ENCODE measurements at places on chromosomes 6 and 20.

DNA sequence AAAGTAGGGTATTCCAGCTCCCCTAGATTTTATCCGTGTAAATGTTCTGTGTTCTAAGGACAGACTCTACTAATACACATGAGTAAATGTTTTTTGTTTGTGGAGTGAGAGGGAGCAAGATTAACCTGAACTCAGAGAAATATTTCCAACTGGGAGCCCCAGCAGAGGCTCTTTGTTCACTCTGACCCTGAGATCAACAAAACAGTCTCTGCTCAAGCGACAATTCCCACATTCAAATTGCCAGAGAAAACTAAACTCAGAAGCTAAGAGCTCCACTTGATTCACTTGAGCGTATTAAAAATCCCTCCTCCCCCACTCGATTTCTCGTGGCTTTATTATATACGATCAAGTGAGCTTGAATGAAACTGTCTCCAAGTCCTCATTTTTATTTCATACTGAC, 413.9 kb upstream of the JARID2 start:
- no peak for DNase-seq

DNA sequence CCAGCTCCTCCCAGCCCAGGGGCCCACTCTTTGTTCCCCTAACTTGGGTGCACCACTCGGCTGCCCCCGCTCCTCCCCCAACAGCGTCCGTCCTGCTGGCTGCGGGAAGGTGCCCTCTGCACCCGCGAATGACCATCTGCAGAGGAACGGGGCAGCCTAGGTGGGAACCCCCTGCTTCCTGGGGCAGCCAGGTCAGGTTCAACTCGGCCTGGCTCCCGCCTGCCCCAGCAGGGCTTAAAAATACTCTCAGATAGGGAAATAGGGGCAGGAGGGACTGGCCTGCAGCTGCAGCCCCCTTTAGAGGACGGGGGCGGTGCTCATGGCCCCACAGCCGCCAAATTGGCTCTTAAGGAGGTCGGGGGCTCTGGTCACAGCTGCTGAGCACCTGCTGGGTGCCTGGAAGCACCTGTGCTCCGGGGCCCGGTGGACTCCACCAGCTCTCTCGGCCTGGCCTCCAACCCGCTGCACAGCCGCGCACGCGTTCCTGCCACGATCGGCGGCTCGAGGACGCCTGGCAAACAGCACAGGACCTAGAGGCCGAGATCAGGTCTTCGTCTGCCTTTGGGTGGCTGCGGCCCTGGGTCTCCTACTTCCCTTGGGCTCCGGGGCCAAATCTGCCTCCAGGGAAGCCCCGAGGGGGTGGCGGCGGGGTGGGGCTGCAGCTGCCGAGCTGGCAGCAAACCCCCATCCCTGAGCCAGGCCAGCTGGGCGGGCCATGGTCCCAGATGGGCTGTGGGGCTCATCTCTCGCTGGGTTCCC, 700 bp upstream of the LAMA5 start:
- DNase-seq, result no peak

- no peak for DNase-seq
Measured at GRCh38 chr6:116772450-116772849, 6.9 kb upstream of the FAM162B start.

- no peak for DNase-seq
Measured at GRCh38 chr6:93453956-93454355, 34.6 kb upstream of the EPHA7 start.

- DNase-seq, result no peak
Measured at GRCh38 chr6:71656121-71656520, 230.2 kb upstream of the RIMS1 start.

- no peak for DNase-seq
Measured at GRCh38 chr6:56329271-56330050, 82.1 kb upstream of the COL21A1 start.

DNA sequence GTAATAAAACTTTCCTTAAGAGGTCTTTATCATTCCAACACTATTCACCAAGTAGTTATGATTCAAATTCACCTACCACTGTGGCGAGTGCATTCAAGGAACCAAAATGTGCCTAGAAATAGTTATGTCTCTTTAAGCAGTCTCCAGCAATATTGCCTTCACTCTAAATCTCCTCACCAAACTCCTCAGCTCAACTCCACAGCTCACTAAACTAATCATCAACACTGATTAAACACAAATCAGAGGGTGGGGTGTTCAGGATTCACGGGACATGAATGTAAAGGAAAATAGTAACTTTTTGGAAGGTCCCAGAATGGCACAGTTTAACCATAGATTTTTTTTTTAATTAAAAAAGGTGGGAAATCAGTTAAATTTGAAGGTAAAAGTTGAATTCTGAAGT, 70.5 kb upstream of the THEMIS start:
- no peak for DNase-seq

GRCh38 chr20:37202267-37202943, 23.1 kb upstream of the MROH8 start:
- peak; percentile 53 for DNase-seq

DNA sequence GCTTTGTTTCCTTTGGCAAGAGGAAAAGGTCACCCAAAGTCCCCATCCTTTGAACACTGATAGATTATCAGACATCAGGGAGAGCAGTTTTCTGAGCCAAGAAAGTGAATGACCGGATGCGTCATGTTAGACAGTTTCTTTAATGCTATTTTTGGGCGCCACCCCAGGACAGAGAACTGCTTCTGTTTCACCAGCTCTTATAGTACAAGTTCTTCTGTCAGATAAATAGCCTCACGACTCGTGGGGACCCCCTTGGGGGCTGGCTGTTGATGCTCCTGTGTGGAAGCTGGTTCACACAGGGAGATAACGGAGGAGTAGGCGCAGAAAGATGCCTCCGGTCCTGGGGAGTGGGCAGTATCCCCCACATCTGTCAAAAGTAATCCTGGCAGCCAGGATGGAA, 54.6 kb downstream of the NPEPL1 start:
- DNase-seq, result no peak

DNA sequence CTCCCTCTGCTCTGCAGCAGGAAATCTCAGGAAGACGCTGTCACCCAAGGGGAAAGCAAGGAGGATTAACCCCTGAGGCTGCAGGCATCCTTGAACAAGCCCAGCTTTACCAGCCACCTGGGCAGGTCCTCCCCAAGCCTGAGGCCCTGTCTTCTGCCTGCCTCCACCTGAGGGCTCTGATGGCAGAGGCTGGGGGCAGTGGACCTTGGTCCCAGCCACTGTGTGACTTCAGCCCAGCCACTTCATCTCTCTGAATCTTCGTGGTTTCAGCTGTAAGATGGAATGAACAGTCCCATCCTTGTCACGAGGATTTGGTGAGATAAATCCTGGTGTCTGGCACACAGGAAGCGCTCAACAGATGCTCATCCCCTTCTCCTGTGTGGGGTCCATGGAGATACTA, 8.5 kb upstream of the VSTM2L start:
- no peak for DNase-seq

GRCh38 chr6:12034837-12035236, 22.7 kb downstream of the HIVEP1 start:
- DNase-seq, result no peak

DNA sequence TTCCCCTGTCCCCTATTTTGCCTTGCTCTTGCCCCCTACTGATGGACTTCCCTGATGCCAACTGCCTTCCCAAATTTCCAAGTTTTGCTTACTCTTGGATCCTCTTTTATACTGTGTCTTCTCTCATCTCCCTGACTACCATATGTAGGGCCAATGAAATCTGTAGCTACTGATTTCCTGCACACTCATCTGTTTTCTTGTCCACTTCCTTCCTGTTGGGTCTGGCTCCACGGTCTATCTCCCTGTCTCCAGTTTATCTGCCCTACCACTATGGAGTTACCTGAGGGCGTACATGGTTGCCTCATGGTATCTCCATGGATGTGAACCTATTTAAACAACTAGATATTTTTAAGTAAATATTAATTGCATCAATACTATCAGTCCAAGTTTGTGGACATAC, 140.3 kb upstream of the MCHR2 start:
- no peak for DNase-seq

DNA sequence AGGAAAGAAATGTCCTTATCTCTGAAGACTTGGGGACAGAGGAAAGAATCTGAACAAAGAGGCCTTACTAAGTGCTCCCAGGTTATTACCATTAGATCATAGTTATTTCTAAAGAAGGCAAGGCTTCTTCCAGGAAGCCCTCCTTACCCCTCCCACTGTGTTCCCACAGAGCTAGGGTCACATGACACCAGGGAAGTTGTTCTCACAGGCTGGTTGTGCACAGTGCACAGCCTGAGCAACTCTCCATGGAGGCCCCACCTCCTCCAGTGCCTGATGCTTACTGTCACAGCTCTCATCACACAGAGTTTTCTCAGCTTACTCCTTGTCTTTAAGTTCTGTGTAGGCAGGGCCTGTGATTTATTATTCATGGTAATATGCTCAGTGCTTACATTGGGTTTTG, 68.9 kb upstream of the SCGN start:
- DNase-seq, result no peak

DNA sequence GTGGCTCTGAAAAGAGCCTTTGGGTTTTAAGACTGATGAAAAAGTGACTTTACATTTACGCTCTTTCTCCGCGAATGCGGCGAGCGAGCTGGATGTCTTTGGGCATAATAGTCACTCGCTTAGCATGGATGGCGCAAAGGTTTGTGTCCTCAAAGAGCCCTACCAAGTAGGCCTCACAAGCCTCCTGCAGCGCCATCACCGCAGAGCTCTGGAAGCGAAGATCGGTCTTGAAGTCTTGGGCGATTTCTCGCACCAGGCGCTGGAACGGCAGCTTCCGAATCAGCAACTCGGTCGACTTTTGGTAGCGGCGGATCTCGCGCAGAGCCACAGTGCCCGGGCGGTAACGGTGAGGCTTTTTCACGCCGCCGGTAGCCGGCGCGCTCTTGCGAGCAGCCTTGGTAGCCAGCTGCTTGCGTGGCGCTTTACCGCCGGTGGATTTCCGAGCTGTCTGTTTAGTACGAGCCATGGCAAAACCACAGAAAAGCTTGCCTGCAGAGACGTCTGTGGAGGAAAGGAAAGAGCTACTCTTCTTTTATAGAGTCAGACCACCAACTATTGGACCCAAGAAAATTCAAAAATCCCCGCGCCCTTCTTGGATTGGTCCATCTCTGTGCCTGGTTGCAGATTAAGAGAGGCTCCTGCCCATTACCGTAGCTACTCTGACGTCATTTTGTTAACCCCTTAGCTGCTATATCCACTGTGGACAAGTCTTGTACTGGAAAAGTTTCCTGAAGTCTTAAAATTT, 55.5 kb upstream of the HFE start:
- peak; percentile 97 for DNase-seq

DNA sequence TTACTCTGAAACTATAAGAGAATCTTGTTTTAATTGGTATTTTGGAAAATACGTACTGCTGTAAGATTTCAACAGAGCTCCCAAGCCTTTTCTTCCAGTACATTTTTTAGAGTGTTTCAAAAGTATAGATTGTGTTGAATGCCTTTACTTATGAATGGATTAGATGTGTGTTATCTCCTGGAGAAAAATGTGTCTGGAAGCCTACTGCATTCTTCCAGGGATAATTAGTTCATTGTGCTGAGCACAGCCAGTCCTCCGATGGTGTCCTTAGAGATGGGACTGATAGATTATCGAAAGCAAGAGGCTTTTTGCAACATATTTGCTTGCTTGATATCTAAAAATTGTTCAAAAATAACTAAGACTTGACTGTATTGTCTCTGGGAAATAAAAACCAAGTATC, 114.2 kb downstream of the PLEKHG1 start:
- no peak for DNase-seq

- no peak for DNase-seq
Measured at GRCh38 chr6:63525186-63525878, 46.9 kb upstream of the LOC128125822 start.

DNA sequence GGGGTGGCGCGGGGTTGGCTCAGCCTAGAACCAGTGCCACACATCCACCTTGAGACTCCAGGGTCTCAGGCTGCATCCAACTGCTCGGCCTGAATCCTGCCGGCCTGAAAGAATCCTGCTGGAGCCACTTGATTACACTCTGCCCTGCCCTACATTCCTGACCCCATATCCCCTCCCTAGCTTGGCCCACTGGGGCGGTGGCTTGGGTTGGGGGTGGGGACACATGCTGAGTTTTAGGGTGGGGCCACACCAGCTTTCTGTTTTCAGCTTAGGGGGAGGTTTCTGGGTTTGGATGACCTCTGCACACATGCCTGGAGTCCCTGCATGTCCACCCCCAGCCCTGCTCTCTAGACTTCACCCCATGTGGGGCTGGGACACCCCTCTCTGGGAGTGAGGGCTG, 6.8 kb downstream of the ITPR3 start:
- no peak for DNase-seq

GRCh38 chr6:24272553-24272952, 85.3 kb downstream of the DCDC2 start:
- DNase-seq, result no peak

GRCh38 chr6:110689275-110689935, 125.9 kb downstream of the CDK19 start:
- no peak for DNase-seq

DNA sequence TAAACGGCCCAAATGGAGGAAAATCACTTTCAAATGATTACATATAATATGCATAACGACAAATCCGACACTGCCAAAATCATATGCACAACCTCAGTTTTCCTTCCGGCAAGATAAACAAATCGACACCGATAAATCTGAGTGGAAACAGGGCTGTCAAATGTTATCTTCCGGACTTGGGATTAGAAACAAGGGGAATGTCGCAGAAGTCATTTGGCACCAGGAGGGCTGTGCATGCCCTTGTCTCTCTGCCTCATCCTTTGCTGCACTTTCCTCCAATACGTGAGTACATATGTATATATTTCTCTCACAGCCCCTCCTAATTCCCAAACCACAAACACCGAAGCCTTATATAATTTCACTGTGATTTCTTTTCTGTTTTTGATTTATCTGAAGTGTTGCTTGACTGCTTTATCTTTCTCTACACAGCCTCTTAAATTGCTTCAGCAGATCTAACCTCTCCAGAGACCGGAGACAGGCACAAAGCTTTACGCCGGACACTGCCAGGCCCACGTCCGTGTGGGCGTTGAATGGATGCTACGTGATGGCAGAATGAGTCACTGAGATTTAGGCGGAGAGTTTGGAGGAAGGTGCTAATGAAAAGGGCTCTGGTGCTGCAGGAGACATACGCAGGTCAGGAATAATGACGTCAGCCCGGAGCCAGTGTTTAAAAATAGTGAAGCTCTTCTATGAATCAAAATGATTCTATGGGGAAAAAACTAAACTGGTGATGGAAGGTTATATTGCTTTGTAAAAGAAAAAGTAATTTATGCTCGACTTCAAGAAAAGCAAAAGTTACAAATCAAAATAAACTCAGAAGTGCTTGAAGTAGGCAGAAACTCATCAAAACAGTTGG, 21.0 kb upstream of the PRELID3B start:
- DNase-seq, result peak; percentile 25

DNA sequence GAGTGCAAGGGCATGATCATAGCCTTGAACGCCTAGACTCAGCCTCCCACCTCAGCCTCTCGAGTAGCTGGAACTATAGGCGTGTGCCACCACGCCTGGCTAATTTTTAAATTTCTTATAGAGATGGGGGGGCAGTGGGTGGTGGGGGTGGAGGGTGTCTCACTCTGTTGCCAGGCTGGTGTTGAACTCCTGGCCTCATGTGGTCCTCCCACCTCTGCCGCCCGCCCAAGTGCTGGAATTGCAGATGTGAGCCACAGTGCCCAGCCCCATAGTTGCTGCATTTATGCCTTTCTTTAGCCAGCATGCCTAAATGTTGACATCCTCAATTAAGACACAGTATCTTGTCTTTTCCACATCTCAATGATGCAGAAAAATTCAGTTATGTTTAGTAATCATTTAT, 171.1 kb downstream of the ARID1B start:
- DNase-seq, result no peak

GRCh38 chr6:89583559-89583958, 55.0 kb downstream of the LYRM2 start:
- DNase-seq, result no peak

- no peak for DNase-seq
Measured at GRCh38 chr6:122026582-122027369, 372.7 kb upstream of the HSF2 start.
